ENCODE measurements at places on chromosomes 13 and 19. TPM values are rescaled to one million over a fixed set of nuclear protein-coding genes. Genes with fewer than 3 reads are reported as not detected.

- no peak for DNase-seq
Observed at GRCh38 chr13:39099231-39099630, 61.0 kb downstream of the NHLRC3 start.

DNA sequence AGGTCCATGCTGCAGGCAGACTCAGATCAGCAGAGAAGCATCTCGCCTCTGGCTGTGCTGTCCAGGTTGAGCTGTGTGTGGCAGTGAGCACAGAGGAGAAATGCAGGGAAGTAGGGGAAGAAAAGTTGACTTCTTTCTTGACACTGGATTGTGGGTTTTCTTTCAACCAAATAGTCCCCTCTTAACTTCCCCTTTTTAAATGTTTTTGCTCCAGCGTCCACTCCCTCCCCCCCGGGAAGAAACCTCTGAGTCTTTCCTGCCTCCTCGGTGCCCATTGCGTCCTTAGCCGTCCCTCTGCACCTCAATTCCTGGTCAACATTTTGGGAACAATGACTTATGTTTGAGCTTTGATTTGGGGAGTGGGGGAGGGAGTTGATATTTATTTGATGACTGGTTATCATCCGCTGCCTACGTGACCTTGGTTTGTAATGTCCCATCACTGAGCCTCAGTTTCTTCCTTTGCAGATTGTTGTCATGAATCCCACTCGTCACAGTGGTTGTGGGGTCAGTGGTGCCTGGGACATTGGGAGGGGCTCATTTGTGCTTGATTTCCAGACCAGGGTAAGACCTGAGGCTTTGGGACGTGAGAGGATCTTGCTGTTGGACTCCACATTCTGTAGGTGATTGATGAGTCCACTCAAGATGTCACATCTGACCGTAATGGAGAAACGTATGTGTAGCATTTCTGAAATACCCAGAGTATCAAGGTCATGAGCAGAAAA, at the start of gene LILRB2:
TSS of gene LILRB2 (minus strand) at position 104 of the 722 bp plus-strand sequence. CDS start 614 bp downstream, outside the sequence.
- no peak for DNase-seq

DNA sequence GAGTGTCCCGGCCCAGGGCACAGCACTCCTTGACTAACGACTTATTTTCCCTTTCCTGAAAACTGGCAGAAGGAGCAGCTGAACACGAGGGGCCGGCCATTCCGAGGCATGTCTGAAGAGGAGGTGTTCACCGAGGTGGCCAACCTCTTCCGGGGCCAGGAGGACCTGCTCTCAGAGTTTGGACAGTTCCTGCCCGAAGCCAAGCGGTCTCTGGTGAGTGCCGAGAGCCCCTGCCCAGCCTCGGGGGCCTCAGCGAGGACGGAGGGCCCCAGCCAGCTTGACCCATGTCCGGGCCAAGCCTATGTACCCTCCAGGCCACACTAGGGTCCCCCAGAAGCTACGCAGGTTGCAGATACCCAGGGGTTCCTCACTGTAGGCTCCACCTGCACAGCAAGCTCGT, 17.7 kb downstream of the SIN3B start:
- no peak for DNase-seq

- DNase-seq: no peak
Observed at GRCh38 chr19:10640361-10640760, 13.8 kb upstream of the ILF3 start.

- DNase-seq: no peak
Observed at GRCh38 chr13:113448545-113448884, 4.8 kb downstream of the ADPRHL1 start.

GRCh38 chr13:40381935-40382764, 284.3 kb downstream of the FOXO1 start:
- no peak for DNase-seq

GRCh38 chr13:98410612-98411011, 166.3 kb downstream of the STK24 start:
- no peak for DNase-seq

- DNase-seq: peak; percentile 42
Observed at GRCh38 chr19:48444936-48445200, 915 bp upstream of the GRWD1 start.

GRCh38 chr13:75738841-75739240, 102.7 kb downstream of the LMO7 start:
- no peak for DNase-seq

DNA sequence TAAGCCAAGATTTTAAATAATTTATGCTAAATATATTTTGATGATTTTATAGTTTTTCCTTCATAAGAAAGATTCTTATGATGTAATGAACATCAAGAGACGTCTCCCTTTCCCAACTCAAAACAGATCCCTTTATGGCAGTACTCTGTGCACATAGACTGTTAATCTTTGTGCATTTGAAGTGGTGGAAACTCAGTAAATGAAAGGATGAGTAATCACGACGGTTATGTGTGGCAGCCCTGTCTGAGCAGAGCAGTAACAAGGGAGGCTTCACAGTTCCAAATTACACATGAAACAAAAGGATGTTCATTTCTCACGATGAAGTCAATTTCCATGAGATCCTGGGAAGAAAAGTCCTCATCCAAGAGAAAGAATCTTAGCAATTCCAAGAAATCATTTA, 498.1 kb downstream of the KLF5 start:
- DNase-seq: no peak

GRCh38 chr19:2798733-2799132, 13.4 kb downstream of the THOP1 start:
- peak; percentile 51 for DNase-seq

DNA sequence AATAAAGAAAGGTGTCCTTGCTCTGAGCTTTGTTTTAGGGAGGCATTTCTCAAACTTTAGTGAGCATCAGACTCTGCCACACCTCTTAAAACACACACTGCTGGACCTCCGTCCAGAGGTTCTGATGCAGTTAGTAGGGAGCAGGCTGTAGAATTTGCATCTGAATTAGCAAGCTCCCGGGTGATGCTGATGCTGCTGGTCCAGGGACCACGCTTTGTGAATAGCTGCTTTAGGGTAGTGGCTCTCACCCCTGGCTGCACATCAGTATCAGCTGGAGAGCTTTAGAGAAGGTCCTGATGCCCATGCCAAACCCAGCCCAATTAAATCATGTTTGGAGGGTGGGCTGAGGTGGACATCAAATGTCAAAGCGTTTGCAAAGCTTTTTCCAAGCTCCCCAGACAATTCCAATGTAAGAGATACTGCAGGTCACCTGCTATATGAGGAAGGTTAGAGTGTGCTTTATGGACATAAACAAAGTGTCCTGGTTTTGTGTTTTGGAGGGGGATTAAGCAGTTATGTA, 3.6 kb downstream of the HTR2A start:
- DNase-seq: peak; percentile 44

GRCh38 chr19:19500975-19501644, 14.2 kb downstream of the TSSK6 start:
- no peak for DNase-seq

- DNase-seq: no peak
Observed at GRCh38 chr19:57651654-57651996, 17.1 kb upstream of the ZSCAN4 start.

DNA sequence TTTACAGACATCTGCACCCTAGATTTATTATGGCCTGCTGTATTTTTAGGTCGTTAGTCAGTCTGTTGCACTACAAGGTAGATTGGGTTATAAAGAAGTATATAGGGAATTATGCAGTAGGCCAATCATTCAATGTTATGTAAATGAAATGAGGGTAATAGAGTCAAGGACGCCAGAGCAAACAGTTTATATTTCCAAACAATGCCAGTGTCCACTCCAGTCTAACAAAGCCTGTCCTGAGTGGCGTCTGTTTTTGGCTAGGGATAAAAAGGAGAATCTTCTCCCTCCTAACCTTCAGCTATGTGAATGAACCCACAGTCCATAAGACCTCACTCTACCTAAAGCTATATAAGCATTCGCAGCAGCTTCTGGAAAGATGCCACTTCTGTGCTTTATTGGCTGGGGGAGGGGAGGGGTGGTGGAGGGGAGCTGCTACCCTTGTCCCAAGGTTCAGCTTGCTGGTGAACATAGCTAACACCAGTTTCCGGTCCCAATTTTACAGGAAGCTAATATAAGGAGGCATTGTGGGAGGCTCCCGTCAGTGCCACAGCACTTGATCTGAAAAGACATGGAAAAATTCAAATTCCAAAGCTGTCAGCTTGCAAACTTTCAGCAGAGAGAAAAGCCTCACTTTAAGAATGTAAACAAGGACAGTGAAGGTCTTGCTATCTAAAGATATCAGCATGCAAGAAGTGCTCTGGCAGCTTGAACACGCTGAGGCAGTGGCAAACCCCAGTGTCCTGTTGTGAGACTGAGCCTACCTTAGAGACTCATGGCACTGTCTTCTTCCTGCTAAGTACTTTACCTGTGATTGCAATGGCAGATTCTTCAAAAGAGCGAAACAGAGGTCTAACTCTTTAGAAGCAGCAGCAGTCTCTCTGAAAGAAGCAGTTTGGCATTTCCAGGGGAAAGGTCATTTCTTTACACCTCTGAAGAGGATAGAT, 369.9 kb downstream of the PCDH9 start:
- DNase-seq: no peak

DNA sequence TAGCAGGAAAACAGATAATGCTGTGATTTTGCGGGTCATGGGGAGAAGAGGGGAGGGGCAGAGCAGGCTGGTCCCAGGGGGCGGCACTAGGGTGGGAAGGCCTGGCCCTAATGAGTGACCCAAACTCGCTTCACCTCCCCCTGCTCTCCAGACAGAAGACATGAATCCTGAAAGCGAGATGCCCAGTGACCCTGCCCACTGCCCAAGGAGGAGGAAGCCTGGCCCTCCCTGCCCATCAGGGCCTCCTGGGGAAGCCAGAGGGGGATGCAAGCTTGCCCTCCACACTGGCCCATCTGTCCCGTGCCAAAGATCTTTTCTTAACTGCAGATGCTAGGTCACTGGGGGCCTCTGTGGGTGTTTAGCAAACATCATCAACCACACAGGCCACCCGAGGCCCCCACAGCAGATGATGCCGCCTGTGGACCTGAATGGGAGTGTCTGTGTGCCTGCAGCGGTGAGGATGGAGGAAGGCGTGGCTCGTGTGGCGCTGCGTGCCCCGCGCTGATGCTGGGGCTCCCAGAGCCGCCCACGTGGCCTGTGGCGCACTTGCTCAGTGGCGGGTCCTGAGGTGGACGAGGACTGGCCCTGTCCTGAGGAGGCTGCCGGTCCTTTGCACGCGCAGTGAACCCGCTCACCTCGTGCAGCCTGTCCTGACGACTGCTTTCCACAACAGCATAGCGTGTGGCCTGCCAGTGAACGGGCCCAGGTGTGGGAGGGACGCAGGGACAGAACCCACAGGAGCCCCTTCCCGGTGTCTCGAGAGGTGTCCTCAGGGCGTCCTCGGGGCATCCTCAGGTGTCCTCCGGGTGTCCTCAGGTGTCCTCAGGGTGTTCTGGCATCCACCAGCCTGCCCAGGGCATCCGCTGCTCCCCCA, 80.5 kb upstream of the MCF2L start:
- no peak for DNase-seq

- peak; percentile 78 for DNase-seq
Observed at GRCh38 chr13:102580552-102581169, 16.1 kb upstream of the TPP2 start.

GRCh38 chr19:30906871-30907270, 442.4 kb downstream of the TSHZ3 start:
- no peak for DNase-seq

DNA sequence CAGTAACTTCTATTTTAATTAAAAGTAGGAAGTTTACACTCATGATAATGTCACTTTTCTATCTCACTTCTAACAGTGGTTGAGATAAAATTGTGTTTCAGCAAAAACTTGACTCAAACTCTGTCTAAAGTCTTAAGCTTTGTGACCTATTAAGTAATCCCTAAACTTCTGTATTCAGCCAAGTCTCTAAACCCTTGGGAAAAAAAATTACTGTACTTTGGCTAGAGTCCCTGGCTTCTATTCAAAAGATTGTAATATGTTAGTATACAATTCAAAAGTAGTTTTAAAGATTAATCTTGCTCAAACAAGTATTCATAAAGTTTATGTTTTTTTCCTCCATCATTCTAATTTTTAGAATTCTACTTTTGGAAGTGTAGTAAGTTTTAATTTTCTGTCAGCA, 1248.8 kb downstream of the UQCRFS1 start:
- peak; percentile 20 for DNase-seq

- no peak for DNase-seq
Observed at GRCh38 chr19:6063576-6064335, 46.5 kb downstream of the RFX2 start.

DNA sequence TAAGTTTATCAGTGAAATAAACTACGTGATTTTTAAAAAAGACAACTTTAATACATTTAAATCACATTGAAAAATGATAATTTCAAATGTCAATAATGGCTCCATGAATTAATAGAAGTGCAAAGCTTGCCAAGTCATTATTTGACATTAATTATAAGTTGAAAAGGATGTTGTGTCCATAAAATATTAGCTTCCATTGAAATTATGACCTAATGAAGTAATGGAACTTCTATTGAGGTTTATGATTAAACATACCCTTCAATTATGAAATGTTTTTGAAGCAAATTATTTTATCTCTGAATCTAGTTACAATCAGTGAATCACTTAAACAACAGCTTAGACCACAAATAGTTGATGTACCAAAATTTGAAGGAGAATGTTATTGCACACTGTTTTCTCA, 144.2 kb downstream of the SLITRK6 start:
- DNase-seq: no peak

DNA sequence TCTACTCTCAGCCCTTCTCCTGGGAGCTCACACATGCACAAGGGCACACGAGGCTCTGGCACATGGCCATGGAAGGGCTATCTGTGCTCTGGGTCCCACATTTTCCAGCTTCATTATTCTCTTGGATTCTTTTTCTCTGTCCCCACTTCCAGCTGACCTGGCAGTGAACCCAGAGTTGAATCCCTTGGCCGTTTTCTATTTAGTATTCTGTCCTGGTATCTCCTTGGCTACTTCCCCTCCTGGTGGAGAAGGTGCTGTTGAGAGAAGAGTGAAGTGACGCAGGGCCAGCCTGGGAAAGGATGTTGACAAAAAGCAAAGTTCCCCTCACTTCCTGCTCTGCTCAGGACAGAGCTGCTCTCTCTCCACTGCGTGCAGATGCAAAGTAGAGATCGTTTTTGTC, 303.1 kb downstream of the IRS2 start:
- DNase-seq: no peak

The LIM2 gene
- not detected for total RNA-seq

The PCSK4 gene
- total RNA-seq: 0.13 TPM

The CLEC17A gene
- not detected for total RNA-seq

The ATP4A gene
- total RNA-seq: not detected

The IZUMO2 gene
- total RNA-seq: not detected

The TPTE2 gene
- not detected for total RNA-seq

The ZNF66 gene
- 1.9 TPM for total RNA-seq

The AZU1 gene
- not detected for total RNA-seq

The DMPK gene
- 26.6 TPM for total RNA-seq

The ZSCAN18 gene
- total RNA-seq: 47.8 TPM

The TMEM255B gene
- total RNA-seq: 7.7 TPM
